ENCODE measurements at places on chromosomes 4 and X.

DNA sequence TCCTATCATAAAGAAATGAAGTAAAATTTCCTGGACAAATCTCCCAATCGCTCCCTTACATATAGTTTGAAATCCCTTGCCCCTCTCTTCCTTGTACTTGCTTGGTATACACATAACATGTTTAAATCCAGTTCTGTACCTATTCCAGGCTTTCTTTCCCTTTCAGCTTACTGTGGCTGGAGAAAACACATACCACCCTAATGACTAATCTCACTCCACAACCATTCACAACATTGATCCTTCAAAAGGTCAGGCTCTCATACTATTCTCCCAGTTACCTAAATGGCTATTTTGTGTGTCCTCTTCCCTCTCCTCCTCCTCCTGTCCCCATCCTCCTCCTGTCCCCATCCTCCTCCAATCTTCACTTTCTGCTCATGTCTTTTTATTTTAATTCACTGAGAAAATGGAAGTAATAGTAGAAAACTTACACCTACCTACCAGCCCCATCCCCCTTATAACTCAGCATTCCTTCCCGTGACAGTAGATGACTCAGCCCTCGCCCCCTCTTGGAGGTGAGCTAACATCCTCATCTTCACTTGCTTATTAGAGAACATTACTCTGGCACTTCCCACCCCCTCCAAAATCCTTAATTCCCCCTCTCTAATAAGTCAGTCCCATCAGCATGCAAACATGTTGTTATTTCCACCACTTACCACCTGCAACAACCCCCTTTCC is 77.5 kb downstream of the IL15 start:
- no peak for DNase-seq

GRCh38 chr4:152462695-152463094 is 73.2 kb downstream of the FBXW7 start:
- DNase-seq: no peak

GRCh38 chrX:9163214-9163709 is 129.3 kb upstream of the FAM9B start:
- DNase-seq: no peak

DNA sequence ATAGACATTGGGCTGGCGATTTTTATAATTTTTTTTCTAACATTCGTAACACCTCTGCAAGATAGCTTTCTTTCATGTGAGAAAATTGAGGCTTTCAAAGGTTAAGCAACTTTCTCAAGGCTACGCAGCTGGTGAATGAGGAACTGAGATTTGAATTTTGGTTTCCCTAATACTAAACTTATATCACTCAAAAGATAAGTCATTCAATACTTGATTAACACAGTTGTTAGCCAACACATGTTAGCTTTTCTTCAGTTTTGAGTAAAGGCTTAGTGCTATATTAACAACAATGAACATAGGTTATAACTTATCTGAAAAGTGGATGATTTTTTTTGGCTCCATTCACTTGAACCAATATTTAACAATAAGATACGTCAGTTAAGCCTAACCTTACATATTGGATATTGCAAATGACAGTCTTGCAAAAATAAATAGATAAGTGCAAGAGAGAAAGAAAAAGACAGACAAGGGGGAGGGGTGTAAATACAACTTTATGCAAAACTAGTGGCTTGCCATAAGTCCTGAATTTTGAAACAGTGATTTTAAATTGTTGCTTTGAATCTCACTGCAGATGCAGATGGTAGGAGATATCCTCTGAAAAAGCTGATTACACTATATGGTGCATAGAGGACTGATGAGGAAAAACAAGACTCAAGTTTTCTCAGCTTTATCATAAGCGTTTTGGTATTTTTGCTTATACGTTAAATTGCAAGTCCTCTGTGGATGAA is 11.1 kb upstream of the GPM6A start:
- DNase-seq: no peak

GRCh38 chr4:137949746-137950145 is 292.4 kb downstream of the SLC7A11 start:
- no peak for DNase-seq

DNA sequence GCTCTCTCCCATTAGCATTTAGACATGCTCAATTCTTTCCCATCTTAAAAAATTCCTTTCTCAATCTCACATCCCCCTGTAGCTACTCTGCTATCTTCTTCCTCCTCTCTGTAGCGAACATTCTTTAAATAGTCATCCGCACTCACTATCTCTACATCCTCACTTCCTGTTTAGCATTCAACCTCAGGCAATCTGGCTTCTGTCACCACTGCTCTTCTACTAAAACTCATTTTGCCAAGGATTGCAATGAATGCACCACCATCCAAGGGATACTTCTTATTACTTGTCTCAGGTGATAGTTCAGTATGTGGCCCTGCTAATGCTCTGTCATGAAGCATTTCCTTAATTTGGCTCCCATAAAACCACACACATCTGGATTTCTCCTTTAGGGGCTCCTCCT is 10.9 kb upstream of the TET2 start:
- no peak for DNase-seq

GRCh38 chrX:153883163-153883843 is 2.7 kb downstream of the L1CAM start:
- DNase-seq: no peak

GRCh38 chr4:10074767-10075105 is 41.9 kb downstream of the WDR1 start:
- DNase-seq: no peak

DNA sequence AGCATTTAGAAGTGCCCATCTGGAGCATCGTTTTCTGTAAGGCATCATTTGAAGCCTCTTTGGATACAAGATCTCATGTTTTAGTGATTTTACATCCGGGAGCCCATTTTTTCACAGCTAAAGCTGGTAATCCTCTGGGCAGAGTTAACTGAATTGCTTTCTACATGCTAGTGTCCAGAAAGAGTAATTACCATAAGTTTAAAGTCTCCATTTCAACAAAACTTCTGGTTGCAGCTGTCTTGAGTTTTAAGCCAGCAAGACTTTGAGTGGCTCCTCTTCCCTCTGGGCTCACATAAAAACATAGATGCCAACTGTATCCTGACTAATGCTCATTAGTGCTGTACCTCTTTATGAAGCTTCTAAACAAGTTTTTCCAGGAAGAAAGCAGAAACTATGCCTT is 65.4 kb downstream of the GPRIN3 start:
- no peak for DNase-seq

- no peak for DNase-seq
These were observed 5.5 kb downstream of the TEX13D start for GRCh38 chrX:124337916-124338315.

- DNase-seq: no peak
These were observed 103.2 kb downstream of the VCX2 start for GRCh38 chrX:8067754-8068462.

- no peak for DNase-seq
These were observed 5.7 kb downstream of the SYAP1 start for GRCh38 chrX:16725072-16725471.

DNA sequence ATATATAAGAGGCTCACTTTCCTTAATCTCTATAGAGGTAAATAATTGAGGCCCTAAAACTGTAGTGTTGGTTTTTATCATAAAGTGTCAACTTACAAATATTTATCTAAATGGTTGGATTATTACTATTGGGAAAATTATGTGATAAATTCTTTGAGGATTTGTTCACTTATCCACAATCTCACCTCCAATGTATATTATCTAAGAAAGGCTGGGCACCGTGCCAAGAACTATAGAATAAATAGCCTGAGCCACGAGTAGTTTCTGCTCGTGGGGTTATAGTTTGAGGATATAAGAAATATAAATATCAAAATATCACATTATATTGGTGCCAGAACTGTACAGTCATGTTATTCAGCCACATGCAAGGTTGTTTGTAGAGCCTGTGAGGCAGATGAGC is 177.9 kb downstream of the VEGFC start:
- DNase-seq: no peak

DNA sequence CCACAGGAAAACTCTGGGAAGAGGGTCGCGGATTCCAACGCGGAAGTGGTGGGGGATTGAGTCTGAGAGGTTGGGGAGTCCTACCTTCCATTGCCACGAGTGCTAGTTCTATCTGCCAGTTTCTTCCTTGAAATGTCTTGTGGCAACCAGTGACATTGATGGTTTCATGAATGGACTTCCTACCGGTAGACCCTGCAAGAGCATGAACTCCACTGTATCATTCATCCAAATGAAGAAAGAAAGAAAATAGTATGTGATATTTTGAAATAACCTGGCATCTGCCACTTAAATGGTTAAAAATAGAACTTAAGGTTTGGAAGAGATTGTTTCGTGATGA is 1.1 kb upstream of the SLC10A7 start:
- no peak for DNase-seq

- no peak for DNase-seq
These were observed 38.4 kb upstream of the ENPP6 start for GRCh38 chr4:184255871-184256642.

DNA sequence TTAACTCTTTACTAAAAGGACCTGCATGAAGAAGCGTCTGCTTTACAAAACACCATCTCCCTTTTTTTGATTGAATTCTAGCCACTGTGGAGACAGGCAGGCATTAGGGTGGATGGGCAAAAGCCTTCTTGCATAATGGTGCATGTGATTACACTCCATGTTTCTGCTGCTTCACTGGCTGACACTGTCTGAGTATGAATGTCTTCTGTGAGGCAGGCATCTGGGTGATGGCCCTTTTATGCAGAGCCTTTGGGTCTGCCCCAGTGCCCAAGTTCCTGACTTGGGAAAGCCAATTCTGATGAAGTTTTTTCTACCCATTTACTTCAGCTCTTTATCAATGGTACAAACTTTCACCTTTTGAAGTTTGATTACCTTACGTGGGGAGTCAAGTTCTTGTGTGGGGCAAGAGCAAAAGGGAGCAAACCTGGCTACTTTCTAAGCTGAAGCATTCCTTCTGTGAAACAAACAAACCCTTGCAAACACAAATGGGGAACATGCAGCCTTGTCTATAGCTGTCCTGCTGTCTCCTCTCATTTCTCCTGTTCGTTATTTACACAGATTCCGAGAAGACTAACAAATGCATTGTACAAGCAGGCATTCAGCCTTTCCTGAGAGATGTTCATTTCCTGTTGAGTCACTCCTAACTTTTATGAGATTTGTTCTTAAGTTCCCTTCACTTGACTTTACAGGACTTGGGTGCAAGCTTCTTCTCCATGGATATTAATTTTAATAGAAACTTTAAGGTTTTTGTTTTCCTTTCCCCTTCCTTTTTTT is 301.9 kb downstream of the TLL1 start:
- DNase-seq: no peak

DNA sequence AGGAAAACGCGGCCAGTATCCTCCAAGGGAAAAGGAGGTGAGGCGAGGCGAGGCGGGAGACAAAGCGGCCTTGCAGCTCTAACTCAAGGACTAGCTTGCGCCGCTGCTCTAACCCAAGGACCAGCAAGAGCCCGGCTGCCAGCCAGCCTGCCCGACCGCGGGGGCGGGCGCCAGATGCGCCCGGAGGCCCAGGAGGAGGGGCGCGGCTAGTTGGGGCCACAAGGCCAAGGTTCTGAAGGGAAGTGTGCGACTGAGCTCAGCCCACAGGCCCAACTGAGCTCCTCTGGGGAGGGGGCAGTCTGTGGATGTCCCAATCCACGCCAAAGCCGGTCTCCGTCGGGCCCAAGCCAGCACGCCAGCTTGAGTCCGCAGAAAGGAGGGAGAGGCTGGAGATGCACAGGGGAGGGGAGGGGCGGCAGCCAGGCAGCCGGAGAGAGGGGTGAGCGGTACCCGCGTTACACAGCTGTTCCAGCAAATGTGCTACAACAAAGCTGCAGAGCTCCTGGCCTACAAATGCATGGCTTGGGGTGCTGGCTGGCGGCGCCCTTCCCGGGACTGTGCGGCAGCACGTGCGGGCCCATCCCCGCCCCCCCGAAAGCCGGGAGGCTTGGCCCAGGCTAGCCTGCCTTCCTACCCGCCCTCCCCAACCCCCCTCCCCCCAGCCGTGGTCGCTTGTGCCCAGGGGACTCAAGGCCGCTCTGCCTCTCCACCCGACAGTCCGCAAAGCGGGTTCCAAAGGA is 637 bp downstream of the AMER1 start:
- DNase-seq: peak; percentile 22

DNA sequence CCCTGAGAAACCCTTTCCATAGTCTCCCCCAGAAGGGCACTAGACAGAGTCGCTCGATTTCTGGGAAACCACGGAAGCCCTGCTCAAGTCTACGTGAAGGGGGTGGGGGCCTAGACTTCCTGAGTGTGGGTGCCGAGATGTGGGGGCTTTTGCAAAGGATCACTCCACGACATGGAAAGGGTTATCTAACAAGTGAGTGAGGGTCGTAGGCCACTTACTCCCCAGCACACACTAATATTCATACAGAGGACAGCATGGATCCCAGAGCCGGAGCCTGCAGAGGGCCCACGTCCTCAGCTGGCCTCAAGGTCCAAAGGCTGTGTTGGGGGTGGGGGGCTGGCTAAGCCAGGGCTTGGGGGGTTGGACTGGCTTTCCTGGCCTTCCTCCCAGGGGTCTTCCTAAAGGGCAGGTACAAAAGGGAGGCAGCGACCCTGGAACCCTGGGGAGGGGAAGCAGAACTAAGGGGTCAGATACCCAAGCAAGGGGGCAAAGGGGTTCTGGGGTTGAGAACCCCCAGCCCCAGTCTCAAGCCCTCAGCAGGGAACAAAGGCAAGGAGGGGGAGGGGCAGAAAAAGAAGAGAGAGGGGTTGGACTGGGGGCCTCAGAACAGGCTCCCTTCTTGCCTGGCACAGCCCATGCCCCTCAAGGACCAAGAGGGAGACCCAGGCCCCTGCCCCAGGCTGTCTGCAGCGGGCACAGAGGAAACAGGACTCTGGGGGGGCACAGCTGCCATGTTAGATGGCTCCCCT is 1.6 kb downstream of the HMX1 start:
- DNase-seq: no peak

DNA sequence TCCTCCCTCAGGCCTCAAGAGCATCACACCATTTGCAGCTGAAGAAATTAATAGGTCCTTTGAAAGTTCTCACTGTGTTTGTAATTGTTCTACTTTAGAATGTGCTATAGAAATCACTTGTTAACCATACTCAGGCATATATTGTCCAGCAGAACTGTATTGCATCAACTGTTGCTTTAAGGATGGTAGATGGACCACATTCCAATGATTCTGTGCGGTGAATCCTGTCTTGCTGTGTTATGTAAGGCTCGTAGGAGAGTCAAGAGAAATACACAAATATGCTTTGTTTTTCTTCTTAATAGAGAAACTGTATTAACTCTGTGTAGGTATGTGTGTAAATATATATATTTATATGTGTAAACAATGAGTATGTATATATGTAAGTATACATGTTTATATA is 6.3 kb upstream of the ADGRA3 start:
- no peak for DNase-seq

Measured in stimulated activated naive CD8-positive, alpha-beta T cell treated with anti-CD3 and anti-CD28 coated beads, Interleukin-15, amount 100 ng/mL, for 72 hours (primary cell).